ENCODE measurements at places on chromosomes 13 and 19.

DNA sequence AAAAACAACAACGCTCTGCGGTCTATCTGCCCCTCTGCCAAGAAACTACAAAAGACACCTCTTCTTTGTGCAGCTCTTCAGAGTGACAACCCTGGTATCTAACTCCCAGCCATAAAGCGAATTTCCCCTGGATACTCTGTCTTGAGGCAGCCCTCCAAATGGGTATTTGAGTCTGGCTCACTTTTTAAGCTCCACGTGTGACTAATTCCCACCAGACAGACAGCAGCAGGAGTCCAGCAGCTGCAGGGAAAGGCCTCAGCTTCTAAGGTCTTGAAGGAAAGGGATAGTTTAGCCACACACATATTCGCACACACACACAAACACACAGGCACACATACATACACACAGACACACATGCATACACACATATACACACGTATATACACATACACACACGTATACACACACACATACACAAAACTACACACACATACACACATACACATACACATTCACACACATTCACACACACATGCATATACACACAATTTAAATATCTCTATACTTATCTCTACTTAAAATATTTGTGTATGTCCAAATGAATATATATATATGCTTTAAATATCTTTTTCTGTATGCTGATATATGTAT, 188.8 kb downstream of the TSHZ3 start:
- DNase-seq, result peak; percentile 40

- peak; percentile 98 for DNase-seq
Measured at GRCh38 chr13:44237276-44237767, 136.3 kb upstream of the SERP2 start.

DNA sequence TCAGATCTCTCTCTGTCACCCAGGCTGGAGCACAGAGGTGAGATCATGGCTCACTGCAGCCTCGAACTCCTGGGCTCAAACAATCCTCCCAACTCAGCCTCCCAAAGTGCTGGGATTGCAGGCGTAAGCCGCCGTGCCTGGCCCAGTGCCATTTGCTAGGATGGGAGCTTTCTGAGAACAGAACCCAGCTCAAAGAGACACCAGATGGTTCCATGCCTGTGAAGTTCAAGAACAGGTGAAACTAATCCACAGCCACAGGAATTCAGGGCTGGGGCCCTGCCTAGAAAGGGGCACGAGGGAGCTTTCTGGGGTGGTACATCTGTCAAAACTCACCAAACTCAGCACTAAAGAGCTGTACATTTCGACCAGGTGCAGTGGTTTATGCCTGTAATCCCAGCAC, 4.2 kb downstream of the SLC7A9 start:
- DNase-seq, result no peak

DNA sequence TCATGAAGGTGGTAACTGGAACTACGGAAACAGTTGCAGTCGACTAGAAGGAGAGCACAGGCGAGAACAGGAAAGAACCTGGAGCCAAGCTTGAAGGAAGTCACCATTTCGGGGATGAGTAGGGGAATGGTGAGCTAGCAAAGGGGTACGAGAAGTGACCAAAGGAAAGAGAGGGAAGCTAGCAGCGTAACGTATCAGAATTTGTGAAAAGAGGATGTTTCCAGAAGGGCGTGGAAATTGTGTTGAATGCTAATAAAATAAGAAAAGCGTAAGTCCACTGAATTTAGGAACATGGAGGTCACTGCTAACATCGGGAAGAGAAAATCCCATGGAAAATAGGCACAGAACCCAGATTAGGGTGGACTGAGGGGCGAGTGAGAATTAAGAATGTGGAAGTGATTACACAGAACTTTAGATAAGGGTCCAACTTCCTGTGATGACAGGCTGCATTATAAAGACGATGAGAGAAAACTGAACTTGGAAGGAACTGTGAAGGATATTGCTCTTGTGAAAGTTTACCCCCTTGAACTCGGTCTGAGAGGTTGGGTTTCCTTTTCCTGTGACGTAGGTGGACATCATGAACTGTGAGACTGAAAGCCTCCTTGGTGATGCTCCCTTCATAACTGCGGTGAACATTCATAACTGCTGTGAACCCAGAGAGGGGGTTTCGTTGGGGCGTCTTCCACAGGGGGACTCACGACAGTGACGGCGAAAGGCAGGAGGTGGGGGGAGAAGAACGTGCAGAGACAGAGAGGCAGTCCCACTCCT, 2.0 kb upstream of the FFAR2 start:
- DNase-seq, result no peak

- DNase-seq, result no peak
Measured at GRCh38 chr13:102190930-102191329, 210.9 kb downstream of the FGF14 start.

DNA sequence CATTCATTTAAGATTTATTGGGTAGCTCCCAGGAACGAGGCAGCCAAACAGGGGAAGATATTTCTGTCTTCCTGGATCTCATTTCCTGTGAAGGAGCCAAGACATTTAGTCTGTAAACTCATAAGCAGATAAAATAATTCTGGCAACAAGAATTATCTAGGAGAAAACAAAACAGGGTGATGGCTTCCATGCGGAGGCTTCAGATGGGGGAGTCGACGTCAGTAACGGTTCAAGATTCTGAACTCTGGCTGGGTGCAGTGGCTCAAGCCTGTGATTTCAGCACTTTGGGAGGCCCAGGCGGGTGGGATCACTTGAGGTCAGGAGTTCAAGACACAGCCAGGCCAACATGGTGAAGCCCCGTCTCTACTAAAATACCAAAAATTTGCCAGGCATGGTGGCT, 1.3 kb downstream of the GNA15 start:
- no peak for DNase-seq

DNA sequence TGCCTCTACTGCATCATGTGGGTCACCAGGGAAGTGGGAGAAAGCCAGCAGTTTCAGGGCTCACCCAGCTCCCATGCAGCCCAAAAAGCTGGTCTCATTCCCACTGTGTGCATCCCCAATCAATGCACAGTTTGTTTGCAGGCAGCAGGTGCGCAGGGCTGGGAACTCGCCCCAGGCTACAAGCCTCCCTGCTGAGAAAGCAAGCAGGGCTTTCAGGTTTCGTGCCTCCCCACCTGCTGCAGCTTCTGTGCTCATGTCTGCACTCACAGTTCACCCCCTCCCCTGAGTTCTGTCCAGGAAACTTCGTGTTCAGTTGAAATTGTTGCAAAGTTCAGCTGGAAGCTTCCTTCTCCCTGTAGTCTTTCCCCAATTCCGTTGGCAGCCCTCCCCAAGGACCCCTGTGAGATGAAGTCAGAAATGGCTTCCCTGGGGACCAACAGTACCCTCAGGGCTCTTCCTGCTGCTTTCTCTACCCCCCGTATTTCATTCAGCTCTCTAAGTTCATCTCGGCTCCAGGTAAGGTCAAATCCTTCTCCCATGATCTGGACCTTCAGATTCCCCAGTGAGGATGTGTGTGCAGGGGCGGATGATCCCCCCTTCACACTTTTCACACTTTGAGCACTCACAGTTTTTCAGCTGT, 10.3 kb upstream of the KLK3 start:
- no peak for DNase-seq

DNA sequence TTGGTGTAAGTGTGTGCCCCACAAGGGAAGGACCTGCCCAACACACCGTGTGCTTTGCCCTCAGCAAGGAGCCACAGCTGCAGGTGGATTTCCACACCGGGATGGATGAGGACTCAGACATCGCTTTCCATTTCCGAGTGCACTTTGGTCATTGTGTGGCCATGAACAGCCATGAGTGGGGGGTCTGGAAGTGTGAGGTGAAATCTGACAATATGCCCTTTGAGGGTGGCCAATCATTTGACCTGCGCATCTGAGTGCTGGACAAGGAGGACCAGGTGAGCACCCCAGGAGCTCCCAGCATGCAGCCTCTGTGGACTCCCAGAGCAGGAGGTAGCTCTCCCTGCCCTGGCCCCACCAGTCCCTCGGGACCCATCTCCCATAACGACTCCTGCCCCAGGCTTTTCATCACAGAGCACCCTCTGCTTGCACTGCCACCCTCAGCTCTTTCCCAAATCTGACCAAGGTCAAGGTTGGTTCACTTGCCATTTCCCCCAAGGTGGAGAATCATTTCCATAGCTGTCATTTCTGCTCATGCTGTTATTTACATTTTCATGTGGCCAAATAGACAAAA, 13.2 kb upstream of the EID2 start:
- no peak for DNase-seq

DNA sequence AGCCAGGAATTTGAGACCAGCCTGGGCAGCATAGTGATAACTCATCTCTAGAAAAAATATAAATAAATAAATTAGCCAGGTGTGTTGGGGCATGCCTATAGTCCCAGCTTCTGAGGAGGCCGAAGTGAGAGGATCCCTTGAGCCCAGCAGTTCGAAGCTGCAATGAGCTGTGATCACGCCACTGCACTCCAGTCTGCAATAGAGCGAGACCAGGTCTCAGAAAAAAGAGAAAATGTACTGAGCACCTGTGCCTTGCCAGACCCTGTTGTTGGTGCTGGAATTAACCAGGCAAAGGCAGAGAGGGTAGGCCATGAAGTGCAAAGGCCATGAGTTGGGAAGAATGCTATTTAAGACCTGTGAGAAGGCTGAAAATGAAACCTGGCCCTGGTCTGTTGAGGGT, 2.7 kb downstream of the CYTH2 start:
- DNase-seq, result no peak

GRCh38 chr19:50565984-50566903, 2.0 kb downstream of the LRRC4B start:
- DNase-seq, result no peak
